NCI-H774 (cell line): ENCODE measurements at places on chromosomes 6 and 20.

DNA sequence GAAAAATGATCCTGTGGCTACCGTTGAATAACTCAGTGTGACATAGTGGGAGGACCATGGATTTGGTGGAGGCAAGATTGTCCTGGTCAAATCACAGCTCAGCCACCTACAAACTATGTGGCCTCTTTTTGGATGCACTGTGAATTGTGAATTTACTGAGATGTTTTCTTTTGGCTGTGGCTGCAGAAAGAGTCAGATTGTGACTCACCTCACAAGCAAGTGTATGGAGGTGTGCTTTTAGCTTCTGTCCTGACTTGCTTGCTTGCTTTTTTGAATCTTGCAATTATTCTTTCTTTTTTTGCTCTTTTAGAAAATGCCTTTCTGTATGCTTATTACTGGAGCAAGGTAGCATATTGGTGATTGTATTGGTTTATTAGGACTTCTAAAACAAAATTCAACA, 122.9 kb upstream of the FOXO3 start:
- no peak for DNase-seq

DNA sequence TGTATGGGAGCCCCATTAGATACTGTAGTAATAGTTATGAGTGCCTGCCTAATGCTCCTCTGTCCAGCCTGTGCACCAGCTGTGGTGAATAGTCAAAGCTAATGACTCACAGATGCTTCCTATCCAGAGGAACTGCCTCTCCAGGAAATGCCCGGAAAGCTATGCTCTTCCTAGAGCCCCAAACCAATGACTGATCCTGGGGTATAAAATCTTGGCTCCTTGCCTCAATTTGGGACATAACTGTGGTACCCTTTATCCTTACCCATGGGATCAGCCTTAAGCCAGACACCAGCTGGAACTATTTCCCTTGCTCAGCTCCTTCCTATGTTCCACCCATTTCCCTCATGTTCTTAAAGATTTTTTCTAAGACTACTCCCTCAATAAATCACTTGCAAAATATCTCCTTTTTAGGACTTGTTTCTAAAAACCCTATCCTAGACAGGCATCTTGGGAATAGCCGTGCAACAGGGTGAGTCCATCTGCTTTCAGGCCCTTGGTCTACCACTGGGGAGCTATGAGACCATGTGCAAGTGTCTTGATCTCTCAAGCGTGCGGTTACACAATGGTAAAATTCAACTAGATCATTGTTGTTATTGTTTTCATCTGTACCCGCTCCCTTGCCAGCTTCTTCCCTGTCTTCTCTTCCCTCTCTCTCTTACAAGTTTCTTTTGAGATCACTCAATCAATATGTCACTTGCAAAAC, 283.7 kb downstream of the BTBD3 start:
- no peak for DNase-seq

GRCh38 chr6:167973148-167973885, 24.2 kb upstream of the KIF25 start:
- no peak for DNase-seq

DNA sequence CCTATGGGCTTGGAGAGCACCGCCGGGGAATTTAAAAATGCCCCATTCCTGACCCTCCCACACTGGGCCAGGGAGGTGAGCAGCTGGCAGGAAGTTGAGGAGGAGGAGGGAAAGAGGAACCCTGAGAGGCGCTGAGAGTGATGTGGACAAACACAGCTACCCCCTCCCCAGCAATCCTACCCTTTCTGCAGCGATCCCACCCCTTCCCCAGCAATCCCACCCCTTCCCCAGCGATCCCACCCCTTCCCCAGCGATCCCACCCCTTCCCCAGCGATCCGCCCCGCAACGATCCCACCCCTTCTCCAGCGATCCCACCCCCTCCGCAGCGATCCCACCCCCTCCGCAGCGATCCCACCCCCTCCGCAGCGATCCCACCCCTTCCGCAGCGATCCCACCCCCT, 111.6 kb downstream of the SYCP2 start:
- DNase-seq, result no peak

- DNase-seq, result no peak
These were observed 6.6 kb upstream of the NPEPL1 start for GRCh38 chr20:58685988-58686387.

GRCh38 chr20:36460648-36461599, 80.4 kb upstream of the MYL9 start:
- DNase-seq, result peak; percentile 91

DNA sequence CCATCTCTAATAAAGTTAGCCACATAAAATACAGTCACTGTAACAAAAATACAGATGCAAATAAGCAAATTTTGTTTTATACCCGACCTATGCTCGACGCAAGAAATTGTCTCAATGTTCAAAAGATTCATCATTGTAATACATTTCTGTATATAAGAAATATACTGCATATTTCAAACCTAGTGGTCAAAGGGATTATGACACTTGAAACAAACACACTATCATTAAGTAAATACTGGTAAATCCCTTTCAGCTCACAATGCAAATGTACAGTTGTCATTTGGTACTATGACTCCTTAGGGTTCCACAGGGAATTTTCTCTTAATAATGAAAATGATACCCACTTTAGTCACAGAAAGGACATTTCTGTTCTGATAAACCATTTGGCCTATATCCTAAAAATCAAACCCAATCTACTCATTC, 2.2 kb downstream of the HIVEP2 start:
- DNase-seq, result no peak

- DNase-seq, result no peak
These were observed 166.8 kb upstream of the GRIK2 start for GRCh38 chr6:101226677-101227135.

GRCh38 chr6:29790626-29791025, 37.0 kb upstream of the HLA-G start:
- DNase-seq, result no peak

DNA sequence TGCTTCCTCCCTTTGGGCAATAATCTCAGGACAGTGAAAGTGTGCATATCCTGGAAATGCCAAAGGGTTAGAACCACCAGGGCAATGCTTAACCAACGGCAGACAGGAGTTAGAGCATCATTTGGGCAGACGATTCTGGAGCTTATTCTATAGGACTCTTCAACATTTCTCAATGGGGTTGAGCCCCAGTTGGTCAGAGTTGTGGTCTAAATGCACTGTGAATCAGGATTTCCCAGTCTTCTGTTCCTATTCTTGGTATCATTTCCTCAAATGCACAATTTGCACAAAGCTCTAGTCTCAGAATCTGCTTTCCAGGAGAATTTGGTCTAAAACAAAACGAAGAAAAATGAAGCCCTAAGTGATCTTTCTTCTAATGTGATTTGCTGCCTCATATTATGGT, 389.6 kb upstream of the JAG1 start:
- no peak for DNase-seq

GRCh38 chr6:311679-312220, 19.5 kb downstream of the DUSP22 start:
- DNase-seq, result no peak
